ENCODE measurements at places on chromosomes 4 and X.

- DNase-seq: no peak
Observed at GRCh38 chr4:53863736-53864365, 200.6 kb downstream of the CHIC2 start.

DNA sequence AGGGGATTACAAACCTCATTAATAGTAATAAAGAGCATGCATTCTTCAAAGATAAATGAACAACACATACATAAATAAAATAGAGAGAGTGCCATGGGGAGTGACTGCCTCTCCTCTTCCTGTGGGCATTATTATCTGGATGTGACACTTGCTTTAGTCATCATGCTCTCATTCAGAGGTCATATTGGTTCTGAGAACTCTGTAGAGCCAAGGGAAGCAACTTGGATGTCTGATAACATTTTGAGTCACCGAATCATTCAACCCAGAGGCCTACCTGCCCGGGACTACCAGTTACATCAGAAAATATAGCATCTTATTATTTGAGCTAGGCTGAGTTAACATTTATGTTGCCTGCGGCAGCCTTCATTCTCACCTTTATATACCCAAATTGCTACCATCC lies 489.5 kb downstream of the STIM2 start:
- no peak for DNase-seq

DNA sequence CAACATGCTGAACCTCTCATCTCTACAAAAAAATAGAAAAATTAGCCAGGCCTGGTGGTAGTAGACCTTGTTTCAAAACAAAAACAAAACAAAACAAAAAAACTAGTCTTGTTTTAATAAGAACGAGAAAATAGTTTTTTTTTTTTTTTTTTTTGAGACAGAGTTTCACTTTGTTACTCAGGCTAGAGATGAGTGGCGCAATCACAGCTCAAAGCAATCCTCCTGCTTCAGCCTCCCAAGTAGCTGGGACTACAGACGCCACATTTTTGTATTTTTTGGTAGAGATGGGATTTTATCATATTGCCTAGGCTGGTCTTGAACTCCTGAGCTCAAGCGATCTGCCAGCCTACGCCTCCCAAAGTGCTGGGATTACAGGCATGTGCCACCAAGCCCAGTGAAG lies 47.7 kb upstream of the UGDH start:
- DNase-seq: no peak

GRCh38 chr4:147566762-147567161 lies 50.4 kb upstream of the TMEM184C start:
- no peak for DNase-seq

DNA sequence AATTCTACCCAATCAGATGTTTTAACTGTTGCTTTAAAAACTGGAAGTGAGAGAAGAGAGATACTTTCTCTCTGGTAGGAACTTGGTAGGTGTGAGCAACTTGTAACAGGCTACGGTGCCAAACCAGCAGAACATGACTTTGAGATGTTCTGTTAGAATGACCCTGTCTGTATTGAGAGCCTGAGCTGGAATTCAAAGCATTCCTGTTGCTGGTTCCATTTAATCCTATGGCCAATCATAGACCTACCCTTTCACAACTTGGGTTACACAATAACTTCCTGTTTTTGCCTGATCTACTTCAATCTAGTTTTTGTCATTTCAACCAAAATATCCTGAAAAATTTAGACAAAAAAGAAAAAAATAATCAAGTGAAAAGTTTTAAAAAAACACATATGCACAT lies 1.7 kb upstream of the PRRG1 start:
- no peak for DNase-seq

GRCh38 chr4:1907848-1908525 lies 36.8 kb downstream of the NSD2 start:
- no peak for DNase-seq

Measured in activated CD4-positive, CD25-positive, alpha-beta regulatory T cell treated with anti-CD3 and anti-CD28 coated beads, Interleukin-2, amount 50 U/mL, for 16 hours (primary cell).